ENCODE measurements at places on chromosomes 16 and 17.

DNA sequence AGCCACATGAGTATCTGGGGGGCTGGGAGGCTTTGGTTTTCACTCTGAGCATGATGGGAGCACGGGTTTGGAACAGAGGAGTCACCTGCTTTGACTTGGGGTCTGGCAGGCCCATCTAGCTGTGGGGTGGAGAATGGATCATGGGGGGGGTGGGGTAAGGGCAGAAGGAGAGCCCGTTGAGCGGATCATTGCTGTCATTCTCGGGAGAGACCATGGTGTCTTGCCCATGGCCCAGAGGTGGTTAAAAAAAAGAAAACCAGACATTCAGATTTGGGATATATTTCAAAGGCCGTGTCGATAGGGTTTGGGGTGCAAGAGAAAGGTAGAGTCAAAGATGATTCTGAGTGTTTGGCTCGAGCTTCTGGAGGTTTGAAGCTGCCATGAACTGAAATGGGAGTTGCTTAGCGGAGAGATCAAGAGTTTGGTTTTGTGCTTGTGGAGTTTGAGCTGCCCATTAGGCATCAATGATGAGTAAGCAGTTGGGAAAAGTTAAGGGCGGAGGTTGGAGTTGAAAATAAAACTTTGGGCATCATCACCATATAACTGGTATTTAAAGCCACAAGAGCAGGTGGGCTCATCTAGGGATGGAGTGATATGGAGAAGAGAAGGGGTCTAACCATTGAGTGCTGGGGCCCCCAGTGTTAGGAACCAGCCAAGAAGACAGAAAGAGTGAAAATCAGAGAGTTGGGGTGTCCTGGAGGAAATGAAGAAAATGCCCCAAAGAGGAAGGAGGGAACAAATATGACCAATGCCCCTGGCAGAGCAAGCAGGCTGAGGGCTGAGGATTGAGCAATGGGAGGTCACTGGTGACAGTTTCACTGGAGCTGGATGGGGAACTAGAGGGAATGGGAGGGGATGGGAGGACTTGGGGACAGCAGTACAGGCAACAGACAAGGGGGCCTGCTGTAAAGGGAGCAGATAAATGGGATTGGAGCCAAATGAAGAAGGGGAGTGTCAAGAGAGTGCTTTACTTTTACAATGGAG is 1.9 kb downstream of the NOD2 start:
- DNase-seq: no peak

DNA sequence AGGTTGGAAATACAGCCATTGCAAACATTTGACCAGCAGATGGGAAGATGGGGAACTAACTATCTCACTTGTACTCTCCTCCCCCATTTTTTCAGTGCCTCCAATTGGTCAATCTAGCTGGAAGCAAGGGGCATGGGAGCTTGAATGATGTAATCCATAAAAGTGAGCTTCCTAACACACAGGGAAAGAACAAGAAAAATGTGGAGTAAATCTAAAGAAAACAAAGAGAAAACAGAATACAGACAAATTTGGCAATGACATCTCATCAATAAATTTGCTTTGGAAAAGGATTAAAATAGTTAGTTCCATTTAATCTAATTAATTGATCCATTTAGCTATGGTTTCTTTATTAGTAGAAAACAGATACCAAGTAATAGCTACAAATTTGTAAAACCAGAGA is 592.6 kb upstream of the SOX9 start:
- no peak for DNase-seq

- DNase-seq: no peak
Observed at GRCh38 chr17:61238455-61238933, 161.1 kb upstream of the TBX2 start.

DNA sequence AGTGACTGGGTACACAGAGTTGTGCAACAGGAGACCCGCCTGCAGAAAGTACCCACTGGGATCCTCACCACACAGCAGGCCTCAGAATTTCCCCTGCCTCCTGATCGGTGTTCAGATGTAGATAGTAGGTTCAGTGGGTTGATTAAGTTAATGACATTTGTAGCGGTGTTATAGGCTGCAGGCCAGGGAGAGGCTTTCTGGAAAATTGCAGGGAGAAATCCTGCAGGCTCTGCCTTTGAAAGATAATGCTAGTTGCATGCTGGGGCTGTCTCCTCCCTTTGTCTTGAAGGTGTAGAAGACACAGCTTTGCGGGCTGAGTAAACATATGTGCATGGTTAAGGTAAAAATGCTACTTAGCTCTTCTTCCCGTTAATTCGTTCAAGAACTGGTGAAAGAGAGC is 406.3 kb upstream of the RBFOX1 start:
- no peak for DNase-seq

DNA sequence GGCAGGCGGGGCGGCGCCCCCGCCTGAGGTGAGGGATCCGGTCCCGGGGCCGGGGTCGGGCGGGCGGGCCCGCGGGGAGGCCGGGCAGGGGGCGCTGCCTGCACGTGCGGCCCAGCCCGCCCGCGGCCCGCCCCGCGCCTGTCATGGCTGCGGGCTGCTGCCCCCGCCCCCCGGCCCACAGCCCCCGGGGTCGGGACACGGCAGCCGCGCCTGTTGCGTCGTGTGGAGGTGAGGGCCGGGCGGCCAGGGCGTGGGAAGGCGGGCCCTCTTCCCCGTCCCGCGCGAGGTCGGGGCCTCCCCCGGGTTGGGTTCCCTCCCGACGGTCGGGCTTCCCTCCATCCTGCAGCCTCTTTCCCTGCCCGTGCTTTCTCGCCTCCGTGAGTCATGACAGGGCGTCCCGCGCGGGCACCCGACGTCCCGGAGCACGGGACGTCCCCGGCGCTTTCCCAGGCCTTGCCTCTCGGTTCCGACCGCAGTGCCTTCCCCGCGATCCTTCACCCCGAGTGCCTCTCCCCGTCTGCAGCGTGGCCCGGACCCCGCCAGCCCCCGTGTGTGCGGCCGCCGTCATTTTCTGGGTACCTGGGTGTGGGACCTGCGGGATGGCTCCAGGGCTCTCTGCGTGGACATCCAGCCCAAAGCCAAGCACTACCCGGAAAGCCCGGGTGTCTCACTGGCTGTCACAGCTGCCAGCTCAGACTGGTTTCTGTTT is 76.7 kb downstream of the CHD9 start:
- peak; percentile 82 for DNase-seq

- DNase-seq: no peak
Observed at GRCh38 chr17:62172492-62173291, 107.6 kb upstream of the MED13 start.

- DNase-seq: no peak
Observed at GRCh38 chr16:6446370-6446769, 886.3 kb upstream of the RBFOX1 start.

GRCh38 chr17:33948309-33948708 is 306.8 kb upstream of the CCL2 start:
- no peak for DNase-seq

DNA sequence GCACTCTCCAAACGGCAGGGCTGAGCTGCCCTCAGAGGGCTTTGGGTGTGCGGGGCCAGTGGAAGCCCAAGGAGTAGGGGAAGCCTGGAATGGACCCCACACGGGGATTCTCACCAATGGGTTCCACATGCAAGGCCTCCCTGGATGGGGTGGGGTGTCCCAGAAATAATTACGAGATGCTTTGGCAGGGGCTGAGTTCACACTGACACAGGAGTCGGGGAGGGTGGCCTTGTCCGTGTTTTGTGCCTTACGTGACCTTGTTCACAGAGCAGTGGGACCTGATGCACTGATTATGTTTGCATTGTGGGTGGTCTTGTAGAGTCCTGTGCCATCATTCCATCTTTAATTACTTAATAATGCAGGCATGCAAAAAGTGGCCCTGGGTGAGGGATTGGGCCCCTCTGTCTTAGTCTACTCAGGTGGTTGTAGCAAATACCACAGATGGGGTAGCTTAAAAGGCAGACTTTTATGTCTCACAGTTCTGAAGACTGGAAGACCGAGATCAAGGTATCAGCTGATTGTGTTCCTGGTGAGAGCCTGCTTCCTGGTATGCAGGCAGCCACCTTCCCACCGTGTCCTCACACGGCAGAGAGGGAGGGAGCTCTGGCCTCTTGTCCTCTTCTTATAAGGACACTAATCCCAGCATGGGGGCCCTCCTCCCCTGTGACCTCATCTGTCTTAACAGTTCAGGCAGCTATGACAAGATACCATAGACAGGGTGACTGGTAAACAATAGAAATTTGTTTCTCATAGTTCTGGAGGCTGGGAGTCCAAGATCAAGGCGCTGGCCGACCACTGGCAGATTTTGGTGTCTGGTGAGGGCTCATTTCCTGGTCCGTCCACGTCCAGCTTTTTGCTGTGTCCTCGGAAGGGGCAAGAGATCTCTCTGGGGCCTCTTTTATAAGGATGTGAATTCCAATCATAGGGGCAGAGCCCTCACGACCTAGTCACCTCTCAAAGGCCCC is 239.4 kb downstream of the IRF8 start:
- no peak for DNase-seq
